Activated CD4-positive, CD25-positive, alpha-beta regulatory T cell (primary cell): ENCODE measurements at places on chromosomes 6 and 20.
A peak's percentile ranks its signal among the peaks of the same experiment; 100 is the strongest.

DNA sequence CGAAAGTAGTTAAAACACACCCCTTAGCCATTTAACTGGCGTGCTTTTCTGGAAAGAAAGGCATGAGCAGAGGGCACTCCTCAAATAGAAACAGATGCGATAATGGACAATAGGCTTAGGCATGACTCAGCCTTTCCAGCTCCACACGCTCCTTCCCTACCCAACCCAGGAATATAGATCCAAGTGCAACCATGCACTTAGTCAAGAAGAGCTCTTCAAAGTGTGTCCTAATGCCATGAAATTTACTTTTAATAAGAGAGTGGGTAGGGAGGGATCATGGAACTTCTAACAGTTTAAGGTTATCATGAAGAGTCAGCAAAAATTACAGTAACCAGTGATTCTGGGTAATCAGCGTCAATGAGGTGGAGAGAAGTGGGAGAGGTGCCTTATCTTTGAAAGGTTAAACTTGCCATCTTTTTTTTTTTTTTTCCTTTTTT is 2.4 kb upstream of the EFHC1 start:
- no peak for DNase-seq

DNA sequence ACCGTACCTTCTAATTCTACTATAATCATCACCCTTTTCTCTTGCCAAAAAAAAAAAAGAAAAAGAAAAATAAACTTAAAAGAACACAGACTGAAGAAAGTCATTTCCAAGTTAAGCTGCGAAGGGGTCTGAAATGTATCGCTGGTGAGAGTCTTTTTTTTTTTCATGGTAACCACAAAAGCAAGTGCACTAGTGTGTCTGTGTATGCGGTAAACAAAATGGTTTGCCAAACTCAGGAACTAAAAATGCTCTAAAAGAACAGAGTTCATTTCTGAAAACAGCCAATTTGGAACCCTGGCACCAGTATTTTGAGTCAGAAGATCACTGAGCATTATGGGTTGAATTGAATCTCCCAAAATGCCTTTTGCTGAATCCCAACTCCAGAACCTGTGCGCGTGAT is 46.6 kb downstream of the CDH4 start:
- no peak for DNase-seq

- DNase-seq = no peak
These were observed 883 bp upstream of the DBNDD2 start for GRCh38 chr20:45407067-45407745.

GRCh38 chr20:48155268-48155667 is 370.0 kb upstream of the SULF2 start:
- DNase-seq = no peak

- no peak for DNase-seq
These were observed 22.9 kb downstream of the RAB44 start for GRCh38 chr6:36720251-36721141.

GRCh38 chr6:44101832-44102231 is 25.4 kb downstream of the MRPL14 start:
- no peak for DNase-seq

DNA sequence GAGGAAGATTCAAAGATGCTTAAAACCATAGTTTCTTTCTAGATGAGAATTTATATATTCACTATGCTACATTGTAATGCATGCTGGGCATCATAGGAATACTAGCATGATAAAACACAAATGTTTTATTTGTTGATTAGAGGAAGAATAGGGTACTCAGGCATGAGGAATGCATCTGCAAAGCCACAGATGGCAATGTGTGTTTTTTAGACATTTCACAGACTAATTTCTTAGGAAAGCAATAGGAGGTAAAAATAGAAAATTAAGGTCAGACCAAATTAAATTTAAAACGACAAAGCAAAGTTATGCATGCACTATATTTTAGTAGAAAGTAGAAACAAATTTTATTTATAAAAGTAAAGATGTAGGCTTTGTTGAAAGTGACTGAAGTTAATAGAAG is 2.1 kb downstream of the TTK start:
- DNase-seq = no peak

DNA sequence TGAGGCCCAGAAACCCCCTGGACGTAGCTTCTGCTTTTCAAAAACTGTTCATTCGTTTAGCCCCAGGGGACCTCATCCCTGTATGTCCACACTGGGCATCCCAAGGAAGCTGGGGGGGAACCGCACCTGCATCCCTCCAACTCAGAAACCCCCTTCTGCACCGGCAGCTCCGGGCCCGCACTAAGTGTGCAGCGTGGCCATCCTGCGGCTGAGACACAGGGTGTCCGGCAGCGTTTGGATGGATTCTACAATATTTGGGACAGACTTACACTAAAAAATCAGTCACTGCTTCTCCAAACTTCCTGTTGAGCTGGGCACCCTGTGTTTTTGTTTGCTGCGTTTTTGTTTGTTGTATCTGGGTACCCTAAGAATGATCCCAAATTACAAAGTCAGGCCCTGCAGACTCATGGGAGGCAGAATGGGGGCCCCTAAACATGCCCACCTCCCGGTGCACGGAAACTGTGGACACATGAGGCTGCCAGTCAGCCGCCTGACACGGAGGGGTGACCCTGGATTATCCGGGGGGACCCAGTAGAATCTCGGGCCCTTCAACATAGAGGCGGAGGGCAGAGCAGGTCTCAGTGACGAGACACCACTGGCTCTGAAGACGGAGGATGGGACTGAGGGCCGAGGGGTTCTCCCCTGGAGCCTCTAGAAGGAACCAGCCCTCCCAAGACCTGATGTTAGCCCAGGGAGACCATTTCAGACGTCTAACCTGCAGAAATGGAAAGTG is 88.2 kb upstream of the BHLHE23 start:
- DNase-seq = no peak

- DNase-seq = no peak
These were observed 1.1 kb downstream of the PFDN6 start for GRCh38 chr6:33290459-33290858.

DNA sequence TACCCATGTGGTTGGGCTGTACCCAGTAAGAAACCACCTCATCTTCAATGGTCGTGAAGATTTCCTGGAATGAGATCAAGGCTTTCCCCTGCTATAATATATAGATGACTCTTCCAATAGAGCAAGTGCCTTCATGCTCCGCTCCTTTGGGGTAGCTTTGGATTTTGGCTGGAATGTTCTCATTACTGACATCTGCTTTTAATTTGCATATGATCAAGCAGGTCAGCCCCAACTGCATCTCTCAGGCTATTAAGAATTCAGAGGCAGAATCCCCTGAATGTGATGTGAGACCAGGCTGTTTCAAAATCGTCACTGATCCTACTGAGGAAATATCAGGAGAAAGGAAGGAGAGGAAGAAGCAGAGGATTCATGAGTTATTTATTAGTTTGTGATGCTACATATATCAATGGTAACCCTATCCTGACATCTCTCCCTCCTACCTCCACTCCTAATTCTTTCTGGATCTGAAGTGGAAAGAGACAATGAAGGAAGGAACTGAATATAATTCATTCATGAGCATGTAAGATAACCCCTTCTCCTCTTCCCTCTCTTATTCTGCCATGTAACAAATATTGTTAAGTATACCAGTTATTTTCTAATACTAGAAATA is 47.6 kb upstream of the FUCA2 start:
- no peak for DNase-seq

GRCh38 chr6:7087491-7087979 is 20.2 kb upstream of the RREB1 start:
- DNase-seq = no peak

GRCh38 chr6:109296452-109296851 is 85.8 kb downstream of the CD164 start:
- DNase-seq = no peak

DNA sequence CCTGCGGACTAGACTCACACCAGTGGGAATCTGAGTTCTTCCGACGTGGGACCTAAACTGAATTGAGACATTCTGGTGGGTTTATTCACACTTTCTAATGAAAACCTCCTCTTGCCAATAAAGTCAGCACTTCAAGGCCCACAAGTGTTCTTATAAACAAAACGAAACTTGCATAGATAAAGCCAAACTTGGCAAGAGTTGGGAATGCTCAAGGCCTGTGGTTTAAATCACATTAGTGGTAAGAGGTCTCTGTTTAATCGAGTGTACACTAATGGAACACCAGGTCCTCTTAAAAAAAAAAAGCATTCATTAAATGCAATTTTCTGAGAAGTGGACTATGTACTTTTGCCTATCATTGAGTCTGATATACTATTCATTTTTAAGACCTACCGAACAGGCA is 143.3 kb downstream of the SMOC2 start:
- DNase-seq = no peak

DNA sequence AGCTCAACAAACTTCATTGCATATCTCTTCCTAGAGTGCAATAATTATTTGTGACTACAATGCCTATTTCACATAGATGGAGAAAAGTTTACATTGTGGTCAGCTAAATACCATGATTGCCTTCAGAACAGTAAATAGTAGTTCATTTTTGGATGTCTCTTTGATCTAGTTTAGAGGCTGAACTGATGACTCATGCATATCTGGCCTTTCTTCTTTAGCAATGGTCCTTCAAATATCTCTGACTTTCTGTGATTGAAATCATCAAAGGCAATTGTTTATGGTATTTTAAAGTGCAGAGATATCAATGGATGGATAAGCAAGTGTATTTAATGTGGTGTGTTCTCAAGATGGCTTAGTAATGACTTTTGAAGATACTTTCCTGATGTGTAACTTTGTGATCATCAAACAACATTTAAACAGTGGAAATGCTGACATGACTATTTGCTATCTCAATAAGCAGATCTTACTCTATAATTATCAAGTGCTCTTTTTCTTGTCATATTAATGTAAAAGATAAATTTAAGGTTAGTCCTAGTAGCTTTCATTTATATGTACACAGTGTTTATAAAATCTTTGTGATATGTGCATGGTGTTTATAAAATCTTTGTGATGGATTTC is 523.7 kb upstream of the SLC35B3 start:
- DNase-seq = no peak

GRCh38 chr6:137904822-137905617 is 38.0 kb downstream of the TNFAIP3 start:
- peak; percentile 67 for DNase-seq

DNA sequence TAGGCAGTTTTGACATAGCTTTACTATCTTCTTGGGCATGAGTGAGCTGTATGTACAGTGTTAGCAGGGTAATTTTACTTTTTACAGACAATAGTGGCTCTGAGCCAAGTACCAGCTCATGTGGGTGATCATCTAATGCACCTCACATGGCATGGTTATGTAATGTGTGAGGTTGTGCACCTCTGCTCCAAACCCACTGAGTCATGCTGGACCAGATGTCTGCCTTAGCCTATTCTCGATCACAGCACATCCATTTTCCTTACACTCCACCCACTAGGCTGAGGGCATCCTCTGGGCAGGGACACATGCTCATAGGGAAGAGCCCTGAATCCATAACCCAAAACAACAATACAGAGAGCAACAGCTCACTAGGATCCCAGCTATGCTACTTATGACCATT is 71.6 kb upstream of the FBXL4 start:
- no peak for DNase-seq

DNA sequence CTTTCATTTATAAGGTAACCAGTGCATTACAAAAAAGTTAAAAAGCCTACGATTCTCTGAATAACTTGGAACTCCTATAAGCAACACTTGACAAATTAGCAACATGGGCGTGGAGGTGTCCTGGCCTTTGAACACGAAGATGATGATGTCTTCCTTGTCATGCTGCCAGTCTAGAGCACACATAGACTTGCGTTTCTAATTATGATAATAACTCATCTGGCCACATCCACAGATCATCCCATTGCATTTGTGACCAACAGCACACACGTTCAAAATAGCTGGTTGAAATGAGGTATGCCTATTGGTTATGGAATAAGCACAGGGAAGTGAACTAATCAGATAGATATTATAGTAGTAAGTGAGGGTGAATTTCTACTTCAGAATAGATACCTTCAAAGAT is 608.9 kb downstream of the PRKN start:
- DNase-seq = no peak

- DNase-seq = no peak
These were observed 1.0 kb upstream of the YTHDF1 start for GRCh38 chr20:63216849-63217471.

DNA sequence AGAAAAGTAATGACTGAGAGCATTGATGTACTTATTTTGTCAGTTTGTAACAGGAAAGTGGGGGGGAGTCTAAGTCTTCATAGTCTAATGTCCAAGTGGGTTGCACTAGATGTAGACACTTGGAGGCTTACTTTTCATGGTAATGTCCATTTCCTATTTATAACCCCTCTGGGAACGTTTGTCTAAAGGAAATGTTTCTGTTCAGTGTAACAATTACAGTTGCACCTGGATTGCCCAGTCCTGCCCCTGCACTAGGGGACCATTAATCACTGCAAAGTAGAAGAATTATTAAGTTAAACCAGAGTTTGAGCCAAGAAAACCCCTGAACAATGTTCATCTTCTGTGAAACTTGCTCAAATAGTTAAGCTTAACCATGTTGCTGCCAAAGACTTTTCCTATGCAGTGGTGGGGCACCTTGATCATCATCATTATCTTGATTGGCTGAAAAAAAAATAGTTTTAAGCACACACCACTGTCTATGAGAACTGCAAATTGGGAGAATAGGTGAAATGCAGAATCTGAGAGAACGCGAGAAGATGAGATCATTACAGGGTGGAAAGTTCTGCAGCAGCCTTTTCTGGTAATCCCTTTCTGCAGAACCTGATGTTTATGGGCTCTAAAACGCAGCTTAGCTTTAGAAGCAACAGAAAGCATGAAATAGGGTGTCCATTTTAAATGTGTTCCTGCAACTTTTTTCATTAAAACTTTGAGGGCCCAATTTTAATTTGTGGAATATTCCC is 106.0 kb downstream of the ZNF217 start:
- no peak for DNase-seq

GRCh38 chr6:28369463-28369862 is 19.7 kb downstream of the ZKSCAN3 start:
- no peak for DNase-seq

DNA sequence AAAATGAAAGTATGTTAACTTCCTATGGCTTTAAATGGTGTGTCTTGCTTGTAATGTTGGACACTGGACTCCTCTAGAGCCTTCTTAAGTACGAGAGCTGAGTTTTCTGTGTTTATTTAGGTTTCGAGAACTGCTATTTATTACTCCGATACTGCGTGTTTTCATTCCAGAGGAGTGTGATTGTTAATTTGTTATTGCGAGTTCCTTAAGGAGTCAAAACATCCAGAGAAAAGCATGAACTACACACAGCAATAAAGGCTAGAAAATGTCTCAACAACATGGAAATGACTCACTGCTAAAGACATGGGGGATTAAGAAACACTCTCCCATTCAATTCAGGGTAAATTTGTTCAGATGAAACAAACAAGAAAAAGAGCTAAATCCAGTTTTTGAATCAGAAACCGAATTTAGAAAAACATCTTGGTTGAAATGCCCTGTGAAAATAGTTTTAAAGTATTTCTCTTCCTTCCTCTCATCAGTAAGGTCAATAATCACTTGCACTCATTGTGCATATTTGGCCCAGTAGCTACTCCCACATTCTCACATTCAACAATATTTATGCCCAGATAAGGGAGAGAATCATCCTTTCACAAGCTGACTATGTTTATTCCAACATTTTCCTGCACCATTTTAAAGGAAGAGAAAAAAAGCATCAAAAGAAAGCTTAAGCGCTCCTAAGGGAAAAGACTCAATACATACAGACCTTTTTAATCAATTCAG is 36.0 kb downstream of the ATXN1 start:
- no peak for DNase-seq

GRCh38 chr6:165117121-165117520 is 192.3 kb downstream of the C6orf118 start:
- no peak for DNase-seq

- DNase-seq = no peak
These were observed 787 bp upstream of the RAB32 start for GRCh38 chr6:146542881-146543210.
